Left ventricle myocardium inferior (tissue), 1 donor: ENCODE measurements at places on chromosomes 7 and 10. TPM values are rescaled to one million over a fixed set of nuclear protein-coding genes. Genes with fewer than 3 reads are reported as not detected.

Gene NCF1
- total RNA-seq, result 3.5 TPM

Gene MRLN
- total RNA-seq, result not detected

GRCh38 chr7:45591101-45591906, 17.1 kb downstream of the ADCY1 start:
- no peaks in the 10 kb centered on the region for H3K4me1 ChIP-seq
- H3K27ac ChIP-seq, result no peak overlapping the region
- H3K4me3 ChIP-seq, result no peak overlapping the region
- DNase-seq, result no peak
- no peaks in the 10 kb centered on the region for H3K36me3 ChIP-seq

DNA sequence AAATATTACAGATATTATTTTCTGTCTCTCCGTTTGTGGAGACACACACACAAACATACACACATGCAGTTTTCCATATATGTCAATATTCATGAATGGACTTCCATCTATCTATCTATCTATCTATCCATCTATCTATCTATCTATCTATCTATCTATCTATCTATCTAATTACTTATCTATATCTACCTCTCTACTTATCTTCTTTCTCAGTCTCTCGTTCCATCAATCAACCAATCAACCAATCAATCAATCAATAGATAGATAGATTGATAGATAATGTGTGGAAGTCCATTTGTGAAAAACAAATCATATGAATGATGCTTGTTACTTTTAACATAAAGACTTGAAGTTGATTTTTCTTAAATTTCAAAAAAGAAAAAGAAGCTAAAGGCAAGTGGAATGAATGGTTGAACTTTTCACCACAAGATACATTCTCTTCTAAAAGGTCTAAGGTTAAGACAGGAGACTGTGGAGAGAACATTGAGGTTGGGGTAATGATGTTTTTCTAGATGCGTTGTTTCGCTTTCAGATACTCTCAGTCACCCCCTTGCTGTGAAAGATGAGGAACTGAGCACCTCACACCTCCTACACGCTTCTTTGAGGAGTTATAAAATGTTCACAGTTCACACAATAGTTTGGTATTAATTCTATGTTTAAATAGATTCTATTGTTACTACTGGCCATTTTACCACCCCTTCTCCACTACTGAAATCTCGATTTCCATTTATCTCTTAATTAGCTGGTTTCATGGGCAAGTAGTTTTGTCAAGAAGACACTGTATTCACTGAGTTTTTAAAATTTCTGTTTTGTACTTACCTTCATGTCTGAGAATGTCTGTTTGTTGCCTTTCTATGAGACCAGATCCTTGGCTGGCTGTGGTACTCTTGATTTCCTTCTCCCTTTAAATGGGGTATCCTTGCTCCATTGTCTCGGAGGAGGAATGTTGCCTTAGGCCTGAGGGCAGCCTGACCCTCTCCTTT, 114.1 kb downstream of the EMX2 start:
- DNase-seq, result no peak
- no peaks in the 10 kb centered on the region for H3K36me3 ChIP-seq
- no peaks in the 10 kb centered on the region for H3K4me1 ChIP-seq
- no peak overlapping the region for H3K27ac ChIP-seq
- H3K4me3 ChIP-seq, result no peak overlapping the region

DNA sequence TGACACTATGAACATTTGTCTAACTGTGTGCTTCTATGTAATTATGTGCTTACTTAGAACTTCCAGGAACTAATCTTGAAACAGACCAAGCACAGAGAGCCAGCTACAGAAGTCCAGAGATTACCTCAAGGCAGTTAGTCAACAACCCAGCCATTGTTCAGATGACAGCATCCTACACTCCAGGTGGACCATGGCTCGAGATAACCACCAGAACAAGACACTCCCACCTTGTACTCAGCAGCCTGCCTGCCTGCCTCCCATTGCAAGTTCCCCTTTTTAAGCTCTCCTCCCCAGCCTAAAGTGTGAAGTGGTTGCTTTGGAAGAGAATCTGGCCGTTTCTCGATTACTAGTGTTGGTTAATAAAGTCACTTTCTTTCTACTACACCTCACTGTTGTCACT, 1080.6 kb upstream of the LRRN3 start:
- no peaks in the 10 kb centered on the region for H3K4me1 ChIP-seq
- no peak overlapping the region for H3K27ac ChIP-seq
- H3K4me3 ChIP-seq, result no peak overlapping the region
- no peaks in the 10 kb centered on the region for H3K36me3 ChIP-seq
